Esophagus mucosa (tissue), 1 donor: ENCODE measurements at places on chromosomes 2 and 18. TPM values are rescaled to one million over a fixed set of nuclear protein-coding genes. Genes with fewer than 3 reads are reported as not detected.

DNA sequence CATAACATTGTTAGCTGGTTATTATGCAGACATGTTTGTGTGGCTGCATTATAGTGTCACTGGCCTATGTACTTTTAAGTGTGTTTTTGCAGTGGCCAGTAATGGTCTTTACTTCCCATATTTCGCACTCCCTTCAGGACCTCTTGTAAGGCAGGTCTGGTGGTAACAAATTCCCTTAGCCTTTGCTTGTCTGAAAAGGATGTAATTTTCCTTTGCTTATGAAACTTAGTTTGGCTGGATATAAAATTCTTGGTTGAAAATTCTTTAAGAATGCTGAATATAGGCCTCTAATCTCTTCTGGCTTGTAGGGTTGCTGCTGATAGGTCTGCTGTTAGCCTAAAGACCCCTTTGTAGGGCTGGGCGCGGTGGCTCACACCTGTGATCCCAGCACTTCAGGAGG is 34.7 kb downstream of the ZC3H8 start:
- ATAC-seq: no peak

DNA sequence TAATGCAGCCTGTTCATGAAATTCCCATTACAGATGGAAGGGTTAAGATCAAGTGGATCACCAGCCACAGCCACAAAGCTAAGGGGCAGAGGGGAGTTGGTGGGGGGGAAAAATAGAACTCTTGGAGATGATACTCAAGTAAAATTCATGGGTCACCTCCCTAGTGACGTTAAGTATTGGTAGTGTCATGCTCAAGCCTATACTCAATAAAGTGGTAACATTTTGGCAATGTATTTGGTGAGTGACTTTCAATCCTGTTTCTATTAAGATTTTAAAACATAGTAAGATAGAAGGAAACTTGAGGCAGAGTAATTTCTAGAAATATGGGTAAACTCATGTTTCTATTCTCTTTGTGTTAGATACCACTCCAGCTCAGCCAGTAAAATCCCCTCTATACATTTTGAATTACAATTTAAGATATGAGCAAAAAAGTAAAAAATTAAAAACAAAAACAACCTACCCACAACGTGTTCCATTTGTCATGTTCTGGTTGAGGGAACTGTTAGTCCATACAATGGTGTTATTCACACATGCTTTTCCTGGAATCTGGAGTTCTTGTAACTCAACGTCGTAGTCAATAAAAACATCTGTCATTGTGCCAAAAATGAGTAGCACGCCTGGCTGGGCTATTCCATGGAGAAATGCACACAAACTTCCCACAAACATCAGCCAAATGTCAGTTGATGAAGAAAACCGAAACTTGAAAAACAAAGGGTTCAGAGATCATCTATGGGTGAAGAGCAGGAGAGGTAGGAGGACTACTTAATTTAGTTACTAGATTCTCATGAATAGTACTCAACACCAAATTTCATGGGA is 18.1 kb downstream of the ABCB11 start:
- no peak for ATAC-seq

GRCh38 chr2:54964271-54964670 is 86.0 kb downstream of the RTN4 start:
- no peak for ATAC-seq

GRCh38 chr2:152241948-152242729 is 66.6 kb upstream of the STAM2 start:
- ATAC-seq: no peak

The UNC50 gene
- total RNA-seq: 22.6 TPM
